Natural killer cell (primary cell): ENCODE measurements at places on chromosomes 5 and 9.

DNA sequence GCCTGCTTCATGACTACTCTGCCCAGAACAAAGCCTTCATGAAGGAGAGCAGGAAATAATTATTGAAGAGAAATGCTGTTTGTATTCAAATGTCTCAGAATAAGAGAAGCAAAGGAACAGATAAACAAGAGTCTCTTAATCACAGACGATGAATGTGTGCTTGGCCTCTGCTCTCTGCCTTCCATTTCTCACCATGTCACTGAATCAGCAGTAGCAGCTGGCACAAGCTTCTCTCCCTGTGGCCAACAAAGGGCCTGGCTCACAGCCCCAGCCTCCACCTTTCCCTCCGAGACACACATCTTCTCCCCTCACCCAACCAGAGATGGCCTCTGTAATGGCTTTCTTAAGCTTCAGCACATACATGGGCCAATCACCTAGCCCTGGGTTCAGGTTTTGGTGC is 128.1 kb upstream of the SLIT3 start:
- no peak for DNase-seq

DNA sequence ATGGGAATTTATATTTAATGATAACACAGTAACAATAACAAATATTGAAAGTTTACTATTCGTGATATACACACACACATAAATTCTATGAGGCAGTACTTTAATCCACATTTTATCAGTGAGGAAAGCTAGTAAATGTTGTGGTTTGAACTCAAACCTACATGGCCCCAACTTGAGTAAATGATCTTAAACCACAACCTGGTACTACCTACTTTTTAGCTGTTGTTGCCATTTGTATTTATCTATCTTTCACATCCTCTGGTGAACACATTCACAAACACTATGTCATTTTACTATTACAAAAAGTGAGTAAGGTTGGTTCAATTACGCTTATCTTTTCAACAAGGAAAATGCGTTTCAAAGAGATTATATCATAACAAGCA is 186.1 kb downstream of the SMC2 start:
- DNase-seq = no peak

- DNase-seq = peak; percentile 47
Observed at GRCh38 chr9:131625790-131626670, 80.7 kb downstream of the PRRT1B start.

DNA sequence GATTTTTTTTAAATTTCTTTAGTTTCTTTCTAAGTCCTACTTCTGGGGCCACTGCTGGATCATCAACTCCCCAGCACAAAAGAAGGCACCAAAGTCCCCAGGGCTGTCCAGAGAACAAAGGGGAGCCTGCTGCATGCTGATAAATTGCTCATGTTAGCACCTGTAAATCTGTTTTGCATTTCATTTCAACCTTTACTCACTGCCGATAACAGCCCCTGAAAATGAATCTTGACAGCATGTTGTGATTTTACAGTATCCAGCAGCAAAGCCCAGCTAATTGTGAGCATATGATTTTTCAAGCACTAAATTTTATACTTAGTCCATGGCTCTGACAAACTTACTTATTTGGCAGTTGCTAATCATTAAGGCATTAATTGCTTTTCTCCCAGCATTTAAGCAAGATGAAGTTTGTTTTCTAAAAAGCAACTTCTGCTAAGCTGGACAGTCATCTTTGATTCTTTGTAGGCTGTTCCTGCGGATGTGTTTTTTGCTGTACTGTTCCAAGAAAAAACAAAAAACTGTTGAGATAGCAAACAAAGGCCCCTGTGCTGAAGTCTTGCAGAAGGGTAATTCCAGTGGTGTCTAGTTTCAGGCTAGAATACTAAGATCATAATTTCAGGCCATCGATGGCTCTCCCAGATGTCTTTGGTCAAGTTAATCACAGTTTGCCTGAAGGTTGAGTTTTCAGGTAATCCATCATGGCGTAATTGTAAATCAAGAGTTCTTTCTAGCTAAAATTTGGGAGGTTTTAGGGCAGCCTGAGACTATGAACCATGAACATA is 73.1 kb upstream of the GAS1 start:
- no peak for DNase-seq

GRCh38 chr5:93674866-93675459 is 66.4 kb downstream of the POU5F2 start:
- no peak for DNase-seq

DNA sequence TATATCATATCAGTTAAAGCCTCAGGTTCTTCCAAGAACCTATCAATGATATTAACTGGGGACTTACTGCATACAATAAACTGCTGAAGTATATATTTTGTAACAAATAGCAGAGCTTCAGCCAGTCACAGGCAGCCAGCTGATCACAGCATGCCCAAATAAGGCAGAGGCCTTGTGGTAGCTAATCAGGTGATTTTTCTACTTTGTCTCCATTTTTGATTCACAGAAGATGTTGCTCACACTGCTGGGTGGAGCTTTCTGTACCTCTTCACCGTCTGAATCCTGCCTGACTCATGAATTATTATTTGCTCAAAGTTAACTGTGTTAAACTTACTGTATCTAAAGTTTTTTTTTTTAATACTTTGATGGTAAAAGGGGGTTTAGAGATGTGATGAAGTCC is 357.4 kb downstream of the PSAT1 start:
- no peak for DNase-seq

DNA sequence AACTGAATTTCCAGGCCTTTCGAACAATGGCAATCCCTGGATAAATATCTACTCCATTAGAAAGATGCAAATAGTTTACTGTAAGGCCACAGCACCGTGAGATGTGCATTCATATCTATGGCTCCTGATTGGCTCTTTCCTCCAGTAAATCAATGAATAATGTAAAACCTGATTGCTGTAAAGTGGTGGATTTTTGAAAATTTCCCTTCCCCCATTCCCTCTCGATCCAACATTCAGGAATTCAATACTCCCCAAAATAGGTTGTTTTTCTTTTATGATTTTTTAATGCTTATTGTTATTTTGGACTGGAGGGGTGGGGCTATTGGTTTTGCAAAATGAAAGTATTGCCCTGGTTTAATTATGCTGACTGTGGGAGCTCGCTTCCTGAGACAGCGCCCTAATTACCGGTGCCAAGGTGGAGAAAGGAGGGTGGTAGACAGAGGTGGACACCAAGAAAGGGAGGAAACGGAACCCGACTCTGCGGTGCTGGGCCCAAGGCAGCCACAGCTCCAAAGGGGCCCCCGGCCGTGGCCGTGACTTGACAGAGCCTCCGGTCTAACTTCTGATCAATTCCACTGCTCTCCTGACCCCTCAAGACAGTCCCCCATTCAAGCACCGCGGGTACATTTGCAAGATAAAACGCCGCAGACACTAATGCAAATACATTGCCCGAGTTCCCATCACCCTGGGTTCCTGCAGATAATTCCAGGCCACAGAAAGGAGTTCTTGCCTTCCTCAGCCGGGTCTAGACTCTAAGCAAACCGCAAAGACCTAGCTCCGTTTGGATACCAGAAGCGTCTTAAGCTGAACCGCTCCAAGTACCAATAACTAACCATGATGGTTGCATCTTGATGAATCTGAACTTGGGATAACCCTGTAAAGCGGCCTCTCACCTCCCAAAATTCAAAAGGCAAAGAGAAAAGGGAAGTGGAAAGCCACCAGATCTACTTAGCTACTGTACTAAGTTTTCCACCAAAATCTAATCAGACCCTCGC is 211.2 kb downstream of the MEF2C start:
- DNase-seq = no peak

GRCh38 chr5:2575871-2576270 is 175.6 kb downstream of the IRX2 start:
- DNase-seq = no peak

DNA sequence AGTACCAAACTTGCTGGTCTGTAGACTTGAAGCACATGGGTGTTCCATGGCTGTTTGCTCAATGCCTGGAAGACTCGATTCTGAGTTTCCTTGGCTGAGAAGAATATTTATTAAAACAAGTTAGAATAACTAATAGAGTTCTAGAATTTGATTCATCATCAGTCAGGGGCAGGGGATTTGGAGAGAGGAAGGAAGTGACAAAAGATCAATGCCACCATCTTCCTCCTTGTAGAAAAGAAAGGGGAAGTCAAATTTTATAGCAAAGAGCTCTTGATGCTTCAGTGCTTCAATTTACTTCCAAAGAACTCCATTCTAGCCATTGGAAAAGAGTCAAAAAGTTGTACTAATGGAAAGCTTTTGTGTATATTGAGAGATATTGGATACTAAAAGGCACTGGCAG is 236.3 kb downstream of the MCTP1 start:
- no peak for DNase-seq

DNA sequence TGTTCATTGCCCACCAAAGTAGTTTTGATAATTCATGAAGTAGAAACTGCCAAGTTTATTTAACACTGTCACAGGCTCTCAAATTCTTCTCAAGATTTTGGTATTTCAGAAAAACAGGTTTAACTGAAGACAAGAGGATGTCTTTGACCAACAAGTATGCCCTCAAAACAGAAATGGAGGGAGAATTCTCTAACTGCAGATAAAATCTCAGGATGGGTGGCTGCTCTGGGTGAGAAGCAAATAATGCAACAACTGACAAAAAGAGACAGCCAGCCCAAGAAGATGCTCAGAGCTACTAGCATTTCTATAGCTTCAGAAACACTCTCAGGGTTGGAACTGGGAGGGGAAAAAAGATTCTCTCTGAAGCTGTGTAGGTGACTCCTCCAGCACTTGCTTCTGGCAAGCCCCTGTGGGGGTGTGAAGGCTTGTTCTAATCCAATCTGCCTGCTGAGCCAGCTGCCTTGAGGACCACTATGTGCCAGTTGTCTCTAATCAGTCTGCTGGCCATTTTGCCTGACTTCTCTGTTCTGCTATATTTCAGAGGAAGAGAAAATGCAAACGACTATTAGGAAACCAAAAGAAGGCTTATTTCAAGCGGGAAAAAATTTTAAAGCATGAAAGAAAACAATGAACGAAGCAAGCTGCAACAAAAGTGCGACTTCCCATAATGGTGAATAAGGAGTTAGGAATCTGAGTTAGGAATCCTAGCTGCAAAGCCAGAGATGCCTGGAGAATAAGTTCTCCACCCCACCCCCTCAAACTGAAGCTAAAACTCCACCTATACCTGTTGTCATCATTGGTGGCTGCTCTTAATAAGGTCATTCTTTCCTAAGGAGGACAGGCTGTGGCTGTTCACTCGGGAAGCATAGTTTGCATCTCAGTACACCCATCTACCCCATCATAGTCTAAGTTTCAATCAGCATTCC is 147.5 kb downstream of the GNAQ start:
- no peak for DNase-seq

GRCh38 chr9:133673258-133673655 is 37.1 kb downstream of the DBH start:
- no peak for DNase-seq

DNA sequence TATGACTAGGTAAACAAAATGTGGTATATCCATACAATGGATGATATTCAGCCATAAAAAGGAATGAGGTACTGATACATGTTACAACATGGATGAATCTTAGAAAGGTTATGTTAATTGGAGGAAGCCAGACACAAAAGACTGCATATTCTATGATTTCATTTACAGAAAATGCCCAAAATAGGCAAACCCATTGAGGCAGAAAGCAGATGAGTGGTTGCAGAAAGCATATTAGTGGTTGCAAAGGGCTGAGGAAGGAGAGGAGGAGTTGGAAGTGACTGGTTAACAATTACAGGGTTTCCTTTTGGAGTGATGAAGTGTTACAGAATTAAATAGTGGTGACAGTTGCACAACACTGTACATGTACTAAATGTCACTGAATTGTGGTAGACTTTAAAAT is 17.7 kb downstream of the PLGRKT start:
- no peak for DNase-seq

GRCh38 chr9:113183956-113184488 is 33.2 kb downstream of the SLC31A2 start:
- no peak for DNase-seq

- no peak for DNase-seq
Observed at GRCh38 chr5:158634714-158635113, 465.0 kb downstream of the EBF1 start.

- no peak for DNase-seq
Observed at GRCh38 chr5:560792-561166, 36.5 kb upstream of the SLC9A3 start.

DNA sequence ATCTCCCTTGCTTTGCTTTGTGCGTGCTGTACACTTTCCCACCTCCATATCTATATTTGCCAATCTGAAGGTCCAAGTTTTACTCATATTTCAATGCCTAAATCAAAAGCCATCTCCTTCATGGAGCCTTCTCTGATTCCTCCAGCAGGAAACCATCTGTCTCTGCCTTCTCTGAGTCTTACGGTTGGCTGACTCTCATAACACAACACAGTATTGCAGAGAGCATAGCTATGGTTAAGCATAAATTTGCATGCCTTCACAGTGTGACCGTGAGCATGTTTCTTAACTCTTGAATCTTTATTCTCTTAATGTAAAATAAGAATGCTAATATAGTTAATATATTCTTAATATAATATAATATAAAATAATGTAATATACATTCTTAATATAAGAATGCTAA is 136.8 kb upstream of the PPP2R2B start:
- DNase-seq = no peak

GRCh38 chr5:147902609-147903115 is 3.7 kb downstream of the C5orf46 start:
- no peak for DNase-seq

DNA sequence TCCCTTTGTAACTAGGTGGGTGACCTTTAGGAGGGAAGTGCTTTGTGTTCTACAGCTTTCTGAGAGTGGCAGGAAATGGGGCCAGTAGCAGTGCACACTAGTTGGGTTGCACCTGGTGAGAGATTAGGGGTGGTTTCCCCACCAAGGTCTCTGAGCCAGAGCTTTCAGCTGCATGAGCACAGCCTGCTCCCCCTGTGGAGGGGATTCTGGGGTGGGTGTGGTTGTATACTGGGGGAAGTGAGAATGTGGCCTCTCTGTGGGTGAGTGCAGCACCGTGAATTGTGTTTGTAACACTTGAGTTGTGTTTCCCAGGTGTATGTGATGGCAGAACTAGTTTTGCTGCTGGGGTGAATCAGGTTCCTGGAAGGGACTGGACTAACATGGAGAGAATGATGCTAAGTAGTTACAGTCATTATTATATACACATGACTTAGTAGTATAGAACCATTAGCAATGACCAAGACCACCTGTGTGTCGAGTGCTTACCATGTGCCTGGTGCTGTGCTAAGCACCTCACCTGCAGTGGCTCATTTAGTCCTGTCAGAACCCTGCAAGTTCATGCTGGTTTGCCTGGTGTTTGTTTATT is 11.8 kb upstream of the CXXC5 start:
- DNase-seq = peak; percentile 88

GRCh38 chr5:172561151-172561550 is 79.9 kb upstream of the NEURL1B start:
- DNase-seq = no peak

DNA sequence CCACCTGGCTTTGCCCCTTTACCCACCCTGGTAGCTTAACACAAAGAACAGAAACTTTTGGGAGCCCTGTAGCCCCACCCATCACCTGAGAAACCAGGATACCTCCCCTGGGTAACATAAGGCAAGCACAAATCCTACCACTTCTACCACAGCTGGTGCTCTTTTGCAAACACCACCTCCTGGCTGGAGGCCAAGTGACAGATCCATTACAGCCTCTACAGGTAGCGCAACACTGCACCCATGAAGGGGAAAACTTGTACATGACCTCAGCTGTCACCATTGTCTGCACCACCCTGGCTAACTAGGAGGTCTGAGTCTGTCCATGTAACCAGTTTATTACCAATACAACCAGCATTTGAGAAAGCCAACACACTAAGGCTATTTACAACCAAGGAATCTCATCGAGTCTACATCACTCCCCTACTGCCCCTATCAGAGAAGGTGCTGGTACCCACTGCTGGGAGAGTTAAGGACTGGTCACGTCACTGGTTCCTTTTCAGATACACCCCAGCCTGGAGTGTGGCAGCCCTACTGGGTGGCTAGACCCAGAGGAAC is 128.6 kb downstream of the PJA2 start:
- no peak for DNase-seq

- DNase-seq = no peak
Observed at GRCh38 chr5:149550594-149551226, 529 bp downstream of the CSNK1A1 start.
